ENCODE measurements at places on chromosomes 4 and X.

DNA sequence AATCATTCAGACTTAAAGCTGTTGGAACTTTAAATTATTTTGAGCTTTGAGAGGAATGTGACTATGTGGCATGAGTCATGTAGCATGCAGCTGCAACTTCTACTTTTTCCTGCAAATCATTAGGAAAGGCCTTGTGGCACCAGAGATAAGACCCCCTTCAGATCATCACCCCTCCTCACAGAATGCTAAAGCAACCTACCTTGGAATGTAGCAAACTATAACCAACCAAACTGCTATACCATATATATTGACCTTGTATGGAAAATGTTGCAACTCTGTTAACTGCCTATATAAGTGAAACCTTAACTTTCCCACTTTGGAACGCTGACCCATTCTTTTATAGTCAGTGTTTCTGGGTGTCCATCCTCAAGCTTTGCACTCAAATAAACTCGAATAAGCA lies 32.0 kb downstream of the ATXN3L start:
- no peak for DNase-seq

GRCh38 chrX:13864264-13864663 lies 47.4 kb upstream of the GPM6B start:
- DNase-seq, result no peak

DNA sequence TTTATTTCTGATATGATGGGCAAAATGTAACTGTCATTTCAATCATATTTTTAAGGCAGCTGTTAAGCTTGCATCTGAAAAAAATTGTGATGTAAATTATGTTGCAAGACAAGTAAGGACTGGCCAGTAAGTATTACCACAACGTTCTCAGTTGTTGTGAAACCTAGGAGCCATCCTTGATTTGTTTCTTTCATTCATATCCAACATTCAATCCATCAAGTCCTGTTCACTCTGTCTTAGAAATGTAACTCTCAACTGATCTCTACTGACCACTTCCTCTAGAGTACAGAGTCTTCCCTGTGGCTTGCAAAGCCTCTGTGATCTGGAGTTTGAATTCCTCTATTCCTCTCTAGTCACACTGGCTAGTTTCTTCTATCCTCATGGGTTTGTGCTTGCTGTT lies 161.4 kb upstream of the MAD2L1 start:
- no peak for DNase-seq

DNA sequence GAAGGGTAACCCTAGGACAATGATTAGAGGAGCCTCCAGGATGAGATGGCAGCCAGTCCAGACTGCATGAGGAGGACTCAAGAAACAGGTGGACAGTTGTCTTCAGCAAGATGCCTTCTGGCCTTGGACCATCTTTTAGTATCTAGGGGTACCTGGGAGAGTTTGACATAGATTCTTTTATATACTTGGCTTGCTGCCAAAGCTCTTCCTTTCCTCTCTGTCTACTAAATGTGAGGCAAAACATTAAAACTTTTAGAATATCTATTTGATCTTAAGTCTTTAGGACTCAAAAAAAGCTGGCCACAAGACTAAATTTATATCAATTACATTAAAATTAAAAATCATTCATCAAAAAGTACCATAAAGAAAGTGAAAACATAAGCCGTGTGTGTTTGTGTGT lies 18.6 kb upstream of the NKX3-2 start:
- DNase-seq, result no peak

GRCh38 chrX:51158231-51158630 lies 174.4 kb upstream of the NUDT10 start:
- DNase-seq, result no peak
